Osteocyte (in vitro differentiated cells): ENCODE measurements at places on chromosomes 11 and 22. TPM values are rescaled to one million over a fixed set of nuclear protein-coding genes. Genes with fewer than 3 reads are reported as not detected.

TMEM191B gene
- 0.70 TPM in 1 of 2 replicates, not detected in the other for total RNA-seq

WNT7B gene
- total RNA-seq: 2.3 and 2.7 TPM in 2 replicates

C22orf42 gene
- not detected in 2 replicates for total RNA-seq

OR52E8 gene
- not detected in 2 replicates for total RNA-seq

LMNTD2 gene
- 6.0 and 6.4 TPM in 2 replicates for total RNA-seq

OR5AP2 gene
- total RNA-seq: not detected in 2 replicates

RAB3IL1 gene
- total RNA-seq: 44.2 and 49.2 TPM in 2 replicates

RAC2 gene
- total RNA-seq: not detected in 2 replicates

APLP2 gene
- 330 and 338 TPM in 2 replicates for total RNA-seq

OR5M11 gene
- not detected in 2 replicates for total RNA-seq

NRGN gene
- 0.97 and 1.0 TPM in 2 replicates for total RNA-seq

CREB3L1 gene
- total RNA-seq: 77.0 and 78.6 TPM in 2 replicates

SLN gene
- not detected in 2 replicates for total RNA-seq

FAM227A gene
- total RNA-seq: 2.7 and 3.5 TPM in 2 replicates

PLAAT2 gene
- not detected in 2 replicates for total RNA-seq

OR52A1 gene
- not detected in 2 replicates for total RNA-seq

GDPD4 gene
- not detected in 2 replicates for total RNA-seq

IGLL1 gene
- total RNA-seq: not detected in 2 replicates

TIMM8B gene
- 59.4 and 64.0 TPM in 2 replicates for total RNA-seq

FDXACB1 gene
- 1.9 and 2.5 TPM in 2 replicates for total RNA-seq

FIBIN gene
- total RNA-seq: 45.4 and 47.9 TPM in 2 replicates

RAG2 gene
- not detected in 2 replicates for total RNA-seq

SCGB1C1 gene
- total RNA-seq: not detected in 2 replicates

SULT4A1 gene
- total RNA-seq: 0.26 TPM in 1 of 2 replicates, not detected in the other

OR56A1 gene
- total RNA-seq: not detected in 2 replicates

AP1B1 gene
- total RNA-seq: 42.0 and 45.4 TPM in 2 replicates

CCDC116 gene
- total RNA-seq: 0.59 and 0.78 TPM in 2 replicates

NDUFS8 gene
- total RNA-seq: 134 and 143 TPM in 2 replicates

SLC22A25 gene
- not detected in 2 replicates for total RNA-seq

MYOD1 gene
- not detected in 2 replicates for total RNA-seq

PRR33 gene
- total RNA-seq: not detected in 2 replicates

TMEM121B gene
- 0.37 and 0.48 TPM in 2 replicates for total RNA-seq

FLRT1 gene
- total RNA-seq: 0.54 and 0.65 TPM in 2 replicates

DBX1 gene
- not detected in 2 replicates for total RNA-seq

MICALL1 gene
- total RNA-seq: 51.2 and 56.6 TPM in 2 replicates

IGSF22 gene
- not detected in 2 replicates for total RNA-seq

MB gene
- not detected in 2 replicates for total RNA-seq

DNAJB7 gene
- not detected in 2 replicates for total RNA-seq

IL17REL gene
- total RNA-seq: not detected in 2 replicates

SBF1 gene
- total RNA-seq: 96.5 and 110 TPM in 2 replicates

PRODH gene
- total RNA-seq: 11.2 and 12.0 TPM in 2 replicates

ARHGEF17 gene
- 104 and 105 TPM in 2 replicates for total RNA-seq

CCDC81 gene
- total RNA-seq: 1.4 TPM in 2 replicates

PLA2G6 gene
- 41.6 and 48.8 TPM in 2 replicates for total RNA-seq
